ENCODE measurements at places on chromosomes 16 and 17. TPM values are rescaled to one million over a fixed set of nuclear protein-coding genes. Genes with fewer than 3 reads are reported as not detected.

Gene ZPBP2
- total RNA-seq, result 0.34 TPM

Gene MEIOC
- 0.53 TPM for total RNA-seq

Gene CACNG5
- total RNA-seq, result not detected

Gene PTX4
- not detected for total RNA-seq

Gene ABCA9
- total RNA-seq, result not detected

Gene CDYL2
- 21.5 TPM for total RNA-seq

Gene CPNE7
- 18.7 TPM for total RNA-seq

Gene ABHD15
- 8.6 TPM for total RNA-seq

Gene CNTD1
- total RNA-seq, result not detected

Gene TBC1D3
- not detected for total RNA-seq

Gene PRKCB
- total RNA-seq, result 83.8 TPM

Gene STX1B
- 1.3 TPM for total RNA-seq

Gene BHLHA9
- not detected for total RNA-seq

Gene RHBDF1
- 0.40 TPM for total RNA-seq

Gene FUS
- 648 TPM for total RNA-seq

Gene SHISA9
- total RNA-seq, result not detected

Gene IL34
- total RNA-seq, result not detected

Gene LHX1
- total RNA-seq, result not detected

Gene KCNJ16
- not detected for total RNA-seq

Gene NHLRC4
- 0.19 TPM for total RNA-seq

Gene C16orf96
- 0.18 TPM for total RNA-seq

Gene CLDN7
- total RNA-seq, result 0.72 TPM

Gene HES7
- total RNA-seq, result 3.2 TPM

Gene CASKIN1
- total RNA-seq, result 1.3 TPM

Gene MSLN
- total RNA-seq, result not detected

Gene TBC1D3G
- not detected for total RNA-seq

Gene TP53TG3F
- 0.19 TPM for total RNA-seq

Gene BCKDK
- 50.0 TPM for total RNA-seq

Gene TMEM231
- 4.1 TPM for total RNA-seq

Gene ARHGDIG
- total RNA-seq, result not detected

Gene SSTR5
- not detected for total RNA-seq

Gene PRAC1
- total RNA-seq, result not detected

Gene NPIPA8
- 61.8 TPM for total RNA-seq

Gene CCL17
- 1.4 TPM for total RNA-seq

Gene GAS2L2
- not detected for total RNA-seq

Gene AGRP
- total RNA-seq, result not detected

Gene POLDIP2
- total RNA-seq, result 98.4 TPM

Gene CNTNAP1
- 1.2 TPM for total RNA-seq

Gene SMIM5
- 0.12 TPM for total RNA-seq

Gene CACNG1
- total RNA-seq, result not detected

Gene PRSS53
- total RNA-seq, result 4.0 TPM

Gene TMC8
- 123 TPM for total RNA-seq

Gene CLEC18A
- 0.37 TPM for total RNA-seq

Gene CFDP1
- total RNA-seq, result 44.0 TPM

Gene CCL15
- not detected for total RNA-seq

Gene TPSG1
- total RNA-seq, result not detected

Gene PYDC1
- not detected for total RNA-seq
